GM12878 (cell line): ENCODE measurements at places on chromosomes 2 and 18. TPM values are rescaled to one million over a fixed set of nuclear protein-coding genes. Genes with fewer than 3 reads are reported as not detected.

The KYNU gene
- polyA plus RNA-seq = 31.3 and 35.3 TPM in 2 replicates

DNA sequence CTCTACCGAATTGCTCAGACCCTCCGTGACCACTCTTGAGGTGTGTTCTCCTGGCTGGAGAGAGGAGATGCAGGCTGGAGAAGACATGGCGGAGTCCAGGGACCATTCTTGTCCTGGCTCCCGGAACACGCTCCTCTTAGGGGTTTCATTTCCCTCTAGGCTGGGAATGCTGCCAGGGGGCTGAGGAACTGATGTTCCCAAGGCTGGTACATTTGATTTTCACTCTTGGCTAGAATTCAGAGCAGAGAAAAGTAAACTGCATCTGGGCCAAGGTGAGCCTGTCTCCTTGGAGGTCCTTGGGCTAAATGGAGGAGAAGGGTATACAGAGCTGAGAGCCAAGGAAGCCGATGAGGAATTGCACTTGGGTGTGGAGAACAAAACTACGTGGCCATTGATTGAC lies 28.2 kb upstream of the LBH start:
- no peaks in the 10 kb centered on the region for H3K36me3 ChIP-seq
- H3K27ac ChIP-seq = no peak overlapping the region
- no peak for DNase-seq
- H3K27me3 ChIP-seq = no peaks in the 10 kb centered on the region; the same call in 1 of the 2 replicates

The TANC1 gene
- polyA plus RNA-seq = 0.52 and 0.55 TPM in 2 replicates

- no peak overlapping the region for H3K4me3 ChIP-seq
- no peak for DNase-seq
- H3K27ac ChIP-seq = no peak overlapping the region
- no peaks in the 10 kb centered on the region for H3K36me3 ChIP-seq
Observed at GRCh38 chr2:57959390-57959789, 87.2 kb upstream of the VRK2 start.

- H3K27me3 ChIP-seq = no peaks in the 10 kb centered on the region
- no peak for DNase-seq
- peaks cover 90% of the 10 kb centered on the region for H3K4me1 ChIP-seq
- H3K4me3 ChIP-seq = no peak overlapping the region
- H3K27ac ChIP-seq = peak overlapping the region; percentile 82
Observed at GRCh38 chr2:134289225-134289624, 35.4 kb downstream of the MGAT5 start.

GRCh38 chr2:38557981-38558380 lies 44.7 kb downstream of the HNRNPLL start:
- no peaks in the 10 kb centered on the region for H3K36me3 ChIP-seq
- DNase-seq = no peak
- no peaks in the 10 kb centered on the region for H3K4me1 ChIP-seq
- H3K27ac ChIP-seq = no peak overlapping the region
- H3K27me3 ChIP-seq = no peaks in the 10 kb centered on the region
- no peak overlapping the region for H3K4me3 ChIP-seq

The LRRC30 gene
- not detected in 2 replicates for polyA plus RNA-seq

- no peaks in the 10 kb centered on the region for H3K27me3 ChIP-seq
- H3K36me3 ChIP-seq = no peaks in the 10 kb centered on the region
- H3K4me1 ChIP-seq = peaks cover 4% of the 10 kb centered on the region
- no peak overlapping the region for H3K27ac ChIP-seq
Observed at GRCh38 chr2:38432820-38433606, 55.9 kb upstream of the ATL2 start.

GRCh38 chr2:102485147-102485785 lies 12.2 kb downstream of the SLC9A4 start:
- H3K27me3 ChIP-seq = no peaks in the 10 kb centered on the region; the same call in none of the 2 replicates
- no peak for DNase-seq
- no peak overlapping the region for H3K4me3 ChIP-seq
- H3K27ac ChIP-seq = no peak overlapping the region
- H3K4me1 ChIP-seq = no peaks in the 10 kb centered on the region

- no peaks in the 10 kb centered on the region for H3K4me1 ChIP-seq
- DNase-seq = no peak
- H3K27me3 ChIP-seq = no peaks in the 10 kb centered on the region
Observed at GRCh38 chr18:24319757-24320156, 77.9 kb downstream of the OSBPL1A start.

The HAAO gene
- 50.9 and 54.7 TPM in 2 replicates for polyA plus RNA-seq

DNA sequence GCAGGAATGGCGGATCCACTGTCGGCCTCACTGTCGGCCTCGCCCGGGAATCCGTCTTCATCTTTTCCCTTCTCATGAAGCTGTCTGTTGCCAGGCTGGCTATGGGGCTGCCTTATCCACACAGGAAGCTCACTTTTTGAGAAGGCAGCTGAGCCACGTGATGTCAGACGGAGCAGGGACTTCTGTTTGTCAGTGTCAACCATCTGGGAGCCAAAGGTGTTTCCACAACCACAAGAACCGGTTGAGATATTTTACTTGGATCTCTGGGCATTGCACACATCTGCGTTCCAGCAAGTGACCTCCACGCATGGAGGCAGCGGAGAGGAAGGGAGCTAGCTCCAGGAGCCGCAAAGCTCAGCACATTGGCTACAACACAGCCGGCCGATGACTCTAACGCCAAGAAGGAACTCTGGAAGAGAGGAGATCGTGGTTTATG lies 27.4 kb upstream of the TAF1B start:
- no peaks in the 10 kb centered on the region for H3K36me3 ChIP-seq
- no peaks in the 10 kb centered on the region; the same call in none of the 2 replicates for H3K27me3 ChIP-seq
- H3K4me1 ChIP-seq = no peaks in the 10 kb centered on the region
- no peak for DNase-seq

DNA sequence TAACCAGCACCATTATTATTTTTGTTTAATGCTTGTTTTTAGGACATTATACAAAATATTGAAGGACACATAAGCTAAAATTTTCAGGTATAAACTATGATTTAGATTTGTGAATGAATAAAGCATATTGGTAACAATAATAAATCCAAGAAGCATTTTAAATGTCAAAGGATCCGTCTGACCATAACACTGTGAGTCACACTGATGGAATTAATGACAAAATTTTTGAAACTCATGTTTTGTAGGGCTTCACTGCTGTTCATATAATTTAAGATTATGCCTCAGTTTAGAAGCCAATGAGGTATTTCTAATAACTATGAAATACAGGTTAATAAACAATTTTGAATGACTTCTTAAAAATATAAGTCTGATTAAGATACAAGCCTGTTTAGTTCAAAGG lies 124.6 kb downstream of the TMEFF2 start:
- no peak overlapping the region for H3K4me3 ChIP-seq
- H3K36me3 ChIP-seq = no peaks in the 10 kb centered on the region
- no peaks in the 10 kb centered on the region for H3K4me1 ChIP-seq
- no peak for DNase-seq

- H3K27me3 ChIP-seq = no peaks in the 10 kb centered on the region
- H3K27ac ChIP-seq = no peak overlapping the region
- DNase-seq = no peak
Observed at GRCh38 chr18:51301376-51301775, 103.9 kb upstream of the MEX3C start.

DNA sequence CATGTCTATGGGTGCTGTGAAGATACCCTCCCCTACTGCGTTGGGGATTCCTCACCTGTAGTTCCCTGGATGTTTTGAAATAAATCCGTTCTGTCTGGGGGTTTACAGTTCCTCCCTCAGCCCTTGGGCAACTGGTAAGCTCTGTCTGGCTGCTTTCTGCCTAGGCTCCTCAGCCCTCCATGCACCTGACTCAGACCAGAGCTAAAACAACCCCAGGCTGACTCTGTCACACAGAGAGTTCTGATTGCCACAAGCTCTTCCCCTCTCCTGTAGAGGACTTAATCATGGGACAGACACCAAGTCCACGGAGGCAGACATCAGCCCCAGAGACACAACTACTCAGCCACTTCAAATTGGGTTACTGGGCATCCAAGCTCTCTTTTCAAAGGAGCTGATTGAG lies 6.3 kb downstream of the VIT start:
- no peak overlapping the region for H3K27ac ChIP-seq
- no peaks in the 10 kb centered on the region for H3K36me3 ChIP-seq
- no peaks in the 10 kb centered on the region for H3K4me1 ChIP-seq
- H3K4me3 ChIP-seq = no peak overlapping the region

The SCN7A gene
- polyA plus RNA-seq = not detected in 2 replicates

GRCh38 chr2:127121776-127122176 lies 14.8 kb upstream of the BIN1 start:
- no peak for DNase-seq
- no peak overlapping the region for H3K4me3 ChIP-seq
- no peaks in the 10 kb centered on the region for H3K36me3 ChIP-seq
- no peaks in the 10 kb centered on the region for H3K4me1 ChIP-seq
- H3K27ac ChIP-seq = no peak overlapping the region

GRCh38 chr2:79250656-79251055 lies 91.1 kb upstream of the REG3A start:
- H3K27me3 ChIP-seq = no peaks in the 10 kb centered on the region; the same call in 1 of the 2 replicates
- H3K4me1 ChIP-seq = no peaks in the 10 kb centered on the region
- no peak for DNase-seq
- H3K4me3 ChIP-seq = no peak overlapping the region

DNA sequence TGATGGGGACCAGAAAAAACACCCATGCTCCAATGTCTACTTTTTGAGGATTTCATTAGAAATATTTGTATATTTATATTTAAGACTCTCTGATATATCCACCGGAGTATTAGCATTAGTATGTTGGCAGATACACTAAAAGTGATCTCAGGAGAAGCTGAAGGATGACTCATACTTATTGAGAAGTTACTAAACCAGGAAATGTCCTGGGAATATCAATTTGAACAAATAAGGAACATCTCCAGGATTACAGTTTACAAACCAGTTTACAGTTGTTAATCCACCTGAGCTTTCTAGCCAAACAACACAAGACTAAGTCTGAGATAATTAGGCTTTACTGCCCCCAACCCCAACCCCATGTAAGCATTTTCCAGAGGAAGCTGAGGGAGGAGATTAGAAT lies 16.1 kb upstream of the DPP4 start:
- no peaks in the 10 kb centered on the region for H3K4me1 ChIP-seq
- no peaks in the 10 kb centered on the region for H3K27me3 ChIP-seq
- no peak overlapping the region for H3K4me3 ChIP-seq
- H3K36me3 ChIP-seq = no peaks in the 10 kb centered on the region

- no peaks in the 10 kb centered on the region for H3K4me1 ChIP-seq
- H3K36me3 ChIP-seq = no peaks in the 10 kb centered on the region
- no peak overlapping the region for H3K4me3 ChIP-seq
- no peak overlapping the region for H3K27ac ChIP-seq
- no peaks in the 10 kb centered on the region; the same call in none of the 2 replicates for H3K27me3 ChIP-seq
Observed at GRCh38 chr18:5463831-5464230, 80.0 kb downstream of the EPB41L3 start.

GRCh38 chr2:217382794-217383193 lies 522.9 kb upstream of the TNP1 start:
- DNase-seq = no peak
- H3K27ac ChIP-seq = no peak overlapping the region
- no peak overlapping the region for H3K4me3 ChIP-seq
- no peaks in the 10 kb centered on the region; the same call in 1 of the 2 replicates for H3K27me3 ChIP-seq

GRCh38 chr18:71021030-71021362 lies 732.2 kb downstream of the SOCS6 start:
- no peaks in the 10 kb centered on the region for H3K36me3 ChIP-seq
- H3K4me3 ChIP-seq = no peak overlapping the region
- no peaks in the 10 kb centered on the region for H3K4me1 ChIP-seq
- no peaks in the 10 kb centered on the region for H3K27me3 ChIP-seq

DNA sequence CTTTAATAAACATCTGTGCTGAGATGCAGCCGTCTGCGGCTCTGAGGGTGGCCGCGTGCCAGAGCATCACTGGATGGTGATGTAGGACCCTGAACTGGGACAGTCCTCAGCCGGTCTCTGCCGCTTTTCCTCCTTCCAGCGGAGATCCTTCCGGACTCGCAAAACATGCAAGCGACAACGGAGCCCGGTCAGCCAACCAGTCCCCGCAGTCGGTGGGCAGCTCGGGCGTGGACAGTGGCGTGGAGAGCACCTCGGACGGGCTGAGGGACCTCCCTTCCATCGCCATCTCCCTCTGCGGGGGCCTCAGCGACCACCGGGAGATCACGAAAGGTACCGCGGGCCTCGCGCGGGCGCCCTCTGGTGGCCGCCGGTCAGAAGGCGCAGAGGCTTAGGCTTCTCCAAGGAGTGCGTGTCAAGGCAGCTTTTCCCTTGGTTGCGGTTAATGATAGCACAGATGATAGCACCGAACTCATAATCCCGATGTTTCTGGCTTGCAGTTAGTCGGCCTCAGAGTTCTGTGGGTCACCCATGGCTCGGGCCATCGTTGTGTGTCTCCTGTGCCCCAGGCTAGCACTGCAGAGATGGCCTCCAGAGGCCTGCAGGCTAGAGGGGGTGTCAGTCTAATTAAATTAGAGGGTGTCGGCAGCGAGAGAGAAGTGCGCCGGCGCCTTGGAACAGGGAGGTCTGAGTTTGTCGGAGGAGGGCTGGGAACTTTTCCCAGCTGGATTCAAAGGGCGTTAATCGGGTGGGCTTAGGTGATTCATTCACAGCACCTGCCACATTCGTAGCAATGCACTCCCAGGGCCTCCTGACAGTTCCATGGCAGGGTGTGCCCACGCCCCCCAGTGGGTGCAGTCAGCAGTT lies 38.5 kb downstream of the LPIN1 start:
- no peaks in the 10 kb centered on the region for H3K27me3 ChIP-seq
- no peaks in the 10 kb centered on the region for H3K4me1 ChIP-seq
- no peak for DNase-seq

DNA sequence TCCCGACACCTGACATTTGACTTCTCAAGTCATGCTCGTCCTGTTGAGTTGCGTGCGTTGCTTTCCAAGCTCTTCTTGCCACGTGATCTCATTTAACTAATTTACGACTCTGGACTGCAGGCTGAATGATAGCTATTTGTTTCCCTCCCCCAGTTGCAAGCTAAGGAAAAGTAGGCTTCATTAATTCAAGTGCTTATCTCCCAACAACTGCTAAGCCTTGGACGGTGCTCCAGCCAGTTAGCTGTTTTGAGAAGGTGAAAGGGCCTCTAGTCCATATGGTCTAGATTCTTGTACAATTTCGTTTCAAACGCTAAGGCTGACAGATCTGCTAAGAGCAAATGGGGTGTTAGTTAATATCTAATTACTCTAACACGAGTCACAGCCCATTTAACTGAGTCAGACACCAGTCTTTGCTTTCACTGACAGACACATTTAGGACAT lies 21.1 kb downstream of the GPR45 start:
- H3K36me3 ChIP-seq = peaks cover 13% of the 10 kb centered on the region; the same call in 1 of the 2 replicates
- no peak overlapping the region for H3K27ac ChIP-seq
- H3K4me1 ChIP-seq = no peaks in the 10 kb centered on the region
- no peak overlapping the region for H3K4me3 ChIP-seq
- H3K27me3 ChIP-seq = no peaks in the 10 kb centered on the region

The ZNF892 gene
- 0.09 and 0.29 TPM in 2 replicates for polyA plus RNA-seq

DNA sequence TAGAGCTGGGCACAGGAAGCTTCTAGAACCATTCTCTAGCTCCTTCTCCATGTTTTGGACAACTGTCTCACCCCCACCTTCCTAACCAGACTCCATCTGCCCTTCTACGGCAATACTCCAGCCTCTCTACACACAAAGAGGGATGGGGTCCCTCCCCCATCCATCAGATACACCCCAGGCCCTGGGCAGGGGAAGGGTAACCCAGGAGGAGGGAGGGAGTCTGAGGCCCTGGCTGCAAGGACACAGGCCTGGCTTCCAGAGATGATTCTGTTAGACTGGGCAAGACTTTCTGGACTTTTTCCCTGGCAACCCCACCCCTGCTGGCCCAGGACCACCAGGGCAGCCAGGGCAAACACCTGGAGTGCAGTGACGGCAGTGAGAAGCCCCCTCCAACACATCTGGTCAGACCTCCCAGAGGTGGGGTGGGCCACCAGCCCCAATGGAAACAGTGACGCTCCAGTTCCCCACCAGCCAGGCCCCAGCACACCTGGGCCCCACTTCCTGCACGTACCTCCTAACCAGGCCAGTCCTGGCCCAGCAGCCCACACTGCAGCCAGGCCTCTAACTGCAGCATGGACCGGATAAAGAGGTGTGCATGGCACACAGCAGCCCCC lies 6.5 kb downstream of the CYP26B1 start:
- DNase-seq = no peak
- no peaks in the 10 kb centered on the region for H3K36me3 ChIP-seq
- peaks cover 7% of the 10 kb centered on the region; the same call in 1 of the 2 replicates for H3K27me3 ChIP-seq
- no peak overlapping the region for H3K27ac ChIP-seq
- no peak overlapping the region for H3K4me3 ChIP-seq
